H7 (cell line): ENCODE measurements at places on chromosomes 2 and 18.
A peak's percentile ranks its signal among the peaks of the same experiment; 100 is the strongest.

- no peak for DNase-seq
Measured at GRCh38 chr2:211247751-211248150, 691.4 kb downstream of the CPS1 start.

DNA sequence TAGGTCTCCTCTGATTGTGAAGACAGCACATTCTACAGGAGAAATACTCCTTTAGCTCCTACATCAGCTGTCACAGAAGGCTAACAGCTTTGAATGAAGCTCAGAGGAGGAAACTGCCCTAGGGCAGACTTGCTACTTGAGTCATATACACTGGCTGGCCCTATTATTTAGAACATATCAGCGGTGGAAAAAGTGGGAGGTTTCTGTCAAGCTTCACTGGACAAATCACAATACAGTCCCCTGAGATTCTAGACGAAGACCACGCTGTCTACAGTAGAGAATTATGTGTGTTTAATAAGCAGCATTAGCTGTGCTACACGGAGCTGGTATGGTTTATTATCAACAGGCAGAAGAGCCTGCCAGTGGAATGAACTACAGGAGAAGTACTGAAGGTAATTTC, 230.9 kb upstream of the FSIP2 start:
- no peak for DNase-seq

- no peak for DNase-seq
Measured at GRCh38 chr2:2758793-2759367, 427.8 kb upstream of the MYT1L start.

GRCh38 chr2:63840081-63840784, 1.5 kb upstream of the UGP2 start:
- DNase-seq = peak; percentile 74

DNA sequence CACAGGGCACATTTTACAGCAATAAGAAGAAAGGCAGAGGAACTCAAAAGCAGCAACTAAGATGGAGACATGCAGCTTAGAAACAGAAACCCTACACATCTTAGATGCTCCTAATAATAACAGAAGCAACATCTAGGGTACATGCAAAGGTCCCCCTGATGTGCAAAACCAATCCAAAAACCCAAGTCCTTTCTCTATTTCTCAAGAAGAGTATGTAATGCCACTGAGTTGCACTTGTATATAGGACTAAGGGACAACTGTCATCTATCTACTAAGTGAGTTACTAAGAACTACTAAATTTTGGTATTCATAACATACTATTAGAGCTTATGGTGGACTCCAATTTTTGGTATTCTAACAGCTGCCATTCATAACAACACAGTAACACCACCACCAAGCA, 28.4 kb downstream of the HNRNPLL start:
- DNase-seq = no peak

- DNase-seq = no peak
Measured at GRCh38 chr18:55654986-55655385, 67.0 kb upstream of the TCF4 start.

- no peak for DNase-seq
Measured at GRCh38 chr2:209806318-209806717, 34.7 kb downstream of the UNC80 start.

DNA sequence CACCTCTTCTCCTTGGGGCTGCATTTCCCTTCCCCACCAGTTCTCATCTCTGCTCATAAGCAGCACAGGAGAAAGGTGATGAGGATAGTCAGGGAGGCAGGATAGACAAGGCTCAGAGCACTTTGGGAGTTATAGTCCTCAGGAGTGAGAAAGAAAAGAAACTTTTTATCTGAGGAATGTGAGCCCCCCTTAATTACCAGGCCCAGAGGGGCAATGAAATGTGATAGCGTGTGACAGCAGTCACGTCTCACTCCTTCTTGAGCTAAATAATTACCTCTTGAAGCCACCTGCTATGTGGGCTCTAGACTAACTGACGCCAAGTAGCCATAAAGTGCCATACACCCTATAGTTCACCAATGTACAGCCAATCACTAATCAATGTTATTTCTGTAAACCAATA, 105.8 kb downstream of the SPP2 start:
- no peak for DNase-seq

DNA sequence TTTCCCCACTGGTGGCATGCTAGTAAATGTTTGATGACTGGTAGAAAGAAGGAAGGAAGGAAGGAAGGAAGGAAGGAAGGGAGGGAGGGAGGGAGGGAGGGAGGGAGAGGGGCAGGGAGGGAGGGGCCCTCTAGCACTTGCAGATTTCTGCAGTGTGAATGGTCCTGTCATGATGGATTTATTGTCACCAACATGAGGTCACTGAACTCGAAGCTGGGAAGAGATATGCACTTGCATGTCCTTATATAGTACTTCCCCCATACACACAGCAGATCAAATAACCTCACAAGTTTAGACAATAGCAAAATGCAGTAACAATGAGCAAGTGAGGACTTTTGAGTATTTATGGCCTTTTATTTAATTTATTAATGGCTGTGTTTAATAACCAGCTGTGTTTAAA, 44.5 kb upstream of the CXCR4 start:
- no peak for DNase-seq

DNA sequence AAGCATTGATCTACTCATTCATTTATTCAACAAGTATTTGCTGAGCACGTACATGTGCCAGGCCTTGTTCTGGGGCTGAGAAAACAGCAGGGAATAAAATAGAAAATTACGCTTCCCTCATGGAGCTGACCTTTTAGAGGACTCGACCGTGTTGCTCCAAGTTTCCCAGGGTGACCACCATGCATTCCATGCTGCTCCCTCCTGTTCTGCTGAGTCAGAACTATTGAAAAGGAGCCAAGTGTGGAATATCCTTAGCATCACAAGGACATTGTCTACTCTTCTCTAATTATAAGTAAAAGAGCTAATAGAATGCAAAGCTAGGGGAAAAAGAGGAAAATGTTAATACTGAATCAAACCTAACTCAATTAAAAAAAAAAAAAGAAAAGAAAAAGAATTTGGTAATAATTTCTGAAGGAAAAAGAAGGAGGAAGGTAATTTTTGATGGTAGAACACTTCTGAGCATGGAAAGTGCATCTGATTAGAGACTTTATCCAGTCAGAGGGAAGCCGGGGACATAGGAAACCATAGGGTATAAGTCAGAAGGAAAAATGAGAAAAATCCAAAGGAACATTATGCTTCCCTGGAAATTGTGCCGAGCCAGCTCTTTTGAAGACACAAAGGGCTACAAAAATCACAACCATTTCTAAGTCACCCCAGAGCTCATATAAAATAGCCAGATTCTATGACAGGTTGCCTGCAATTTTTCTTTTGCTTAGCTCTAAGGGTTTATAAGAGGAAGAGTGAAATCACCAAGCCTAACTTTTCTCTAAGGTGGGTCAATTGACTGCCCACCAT, 339.4 kb downstream of the RND3 start:
- DNase-seq = no peak

DNA sequence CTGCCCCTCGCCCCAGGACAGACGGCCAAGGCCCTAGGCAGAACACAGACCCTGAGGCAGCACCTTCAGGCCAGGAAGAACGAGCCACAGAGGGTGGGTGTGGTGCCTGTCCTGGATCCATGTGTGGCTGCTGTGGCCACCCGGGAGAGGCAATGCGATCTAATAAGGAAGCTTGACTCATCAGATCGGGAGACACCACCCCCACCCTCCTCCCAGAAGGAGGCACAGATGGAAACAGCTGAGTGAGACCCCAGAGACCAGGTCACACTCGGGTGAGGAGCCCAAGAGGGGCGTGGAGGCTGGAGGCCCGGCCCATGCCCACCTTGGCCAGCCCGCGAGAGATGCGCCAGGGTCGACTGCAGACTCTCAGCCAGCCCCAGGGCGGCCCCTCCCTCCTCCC, 20.3 kb downstream of the KCNG2 start:
- peak; percentile 53 for DNase-seq

DNA sequence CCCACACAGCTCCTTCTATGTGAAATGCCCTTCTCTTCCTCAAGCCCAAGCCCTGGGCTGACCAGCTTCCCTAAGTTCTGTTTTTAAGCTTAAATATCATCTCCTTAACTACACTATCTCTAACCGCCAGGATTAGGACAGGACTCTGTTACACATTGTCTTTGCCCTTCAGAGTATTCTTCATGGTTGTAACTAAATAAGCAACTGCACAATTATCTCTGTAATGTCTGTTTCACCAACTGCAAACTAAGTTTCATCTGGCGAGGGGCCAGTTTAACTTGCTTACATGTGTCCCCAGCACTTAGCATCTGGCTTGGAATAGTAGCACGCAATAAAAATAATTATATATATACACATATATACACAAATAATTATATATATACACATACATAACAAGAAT, 1.1 kb upstream of the ERMN start:
- DNase-seq = no peak

- peak; percentile 16 for DNase-seq
Measured at GRCh38 chr2:239829326-239829725, 195.8 kb downstream of the NDUFA10 start.

- DNase-seq = no peak
Measured at GRCh38 chr18:35671966-35672603, 90.5 kb downstream of the GALNT1 start.

DNA sequence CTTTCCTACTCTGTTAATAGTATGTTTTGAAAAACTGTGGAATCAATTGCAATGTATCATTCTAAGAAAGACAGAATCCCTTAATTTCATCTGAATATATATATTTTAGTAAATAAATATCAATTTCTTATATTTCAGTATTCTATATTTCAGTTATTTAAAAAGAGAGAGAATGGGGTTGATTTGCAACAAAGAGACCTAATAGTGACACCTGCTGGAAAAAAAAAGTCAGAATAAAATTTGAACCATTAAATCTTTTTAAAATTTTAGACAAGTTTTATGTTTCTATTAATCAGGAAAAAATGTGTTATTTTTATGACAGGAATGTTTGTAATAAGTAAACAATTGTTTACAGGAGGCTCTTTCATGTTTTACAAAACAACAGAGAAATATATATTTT, 20.7 kb upstream of the CCNT2 start:
- no peak for DNase-seq

- no peak for DNase-seq
Measured at GRCh38 chr18:8830067-8831060, 125.0 kb downstream of the MTCL1 start.

DNA sequence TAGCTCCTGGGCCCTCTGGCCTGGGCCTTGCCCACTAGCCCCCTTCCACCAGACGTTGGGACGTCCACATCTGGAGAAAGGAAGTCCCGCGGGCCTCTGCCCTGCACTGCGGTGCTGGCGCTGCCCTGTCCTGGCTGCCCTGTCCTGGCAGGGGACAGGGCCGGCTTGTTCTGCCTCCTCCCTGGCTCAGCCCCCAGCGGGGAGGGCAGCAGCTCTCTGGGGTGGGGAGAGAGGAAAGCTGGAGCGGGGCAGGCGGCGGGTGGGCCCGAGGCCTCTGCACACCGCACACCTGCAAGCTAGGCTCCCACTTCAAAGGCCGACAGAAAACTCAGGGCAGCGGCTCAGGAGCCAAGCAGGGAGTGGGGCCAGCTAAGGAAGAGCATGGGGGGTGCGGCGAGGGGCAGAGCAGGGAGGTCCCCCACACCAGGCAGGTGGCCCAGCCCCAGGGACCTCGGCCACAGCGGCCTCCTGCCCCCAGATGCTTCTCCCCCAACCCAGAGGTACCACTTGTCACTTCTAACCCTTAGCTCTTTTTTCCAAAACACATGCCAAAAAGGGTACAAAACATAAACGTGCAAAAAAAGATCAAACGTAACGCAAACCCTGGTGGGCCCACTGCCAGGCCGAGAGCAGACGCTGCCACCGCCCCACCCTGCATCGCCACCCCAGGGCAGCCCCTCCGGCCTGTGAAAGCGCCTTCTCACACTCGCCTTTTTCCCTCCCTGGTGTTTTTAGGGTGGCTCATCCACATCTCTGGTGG, 13.5 kb downstream of the SNED1 start:
- DNase-seq = peak; percentile 65

DNA sequence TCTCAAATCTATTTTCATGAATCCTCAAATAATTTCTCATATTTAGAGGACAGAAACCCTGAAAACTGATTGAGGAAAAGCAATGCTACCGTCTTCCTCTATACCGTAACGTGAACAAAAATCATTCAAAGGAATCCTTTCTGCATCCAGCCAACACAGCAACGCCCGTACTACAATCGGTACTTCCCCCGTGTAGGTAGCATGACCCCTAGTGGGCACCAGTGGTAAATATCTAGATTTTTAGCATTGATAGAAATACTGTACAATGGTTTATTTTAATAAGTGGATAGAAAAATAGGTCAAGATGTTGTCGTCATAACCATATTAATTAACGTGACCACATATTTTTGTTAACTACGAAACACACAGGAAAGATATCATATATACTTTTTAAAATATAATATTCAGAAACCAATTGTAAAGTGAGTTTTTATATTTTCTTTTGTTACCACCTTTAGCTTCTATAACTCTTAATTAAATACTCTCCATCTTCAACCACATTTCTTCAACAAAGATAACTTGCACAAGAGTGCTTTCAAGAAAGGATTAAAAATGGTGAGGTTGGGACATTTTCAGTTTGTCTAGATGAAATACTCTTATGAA, 194.1 kb downstream of the SS18 start:
- DNase-seq = peak; percentile 49
